ENCODE measurements at places on chromosomes 2 and 18.

DNA sequence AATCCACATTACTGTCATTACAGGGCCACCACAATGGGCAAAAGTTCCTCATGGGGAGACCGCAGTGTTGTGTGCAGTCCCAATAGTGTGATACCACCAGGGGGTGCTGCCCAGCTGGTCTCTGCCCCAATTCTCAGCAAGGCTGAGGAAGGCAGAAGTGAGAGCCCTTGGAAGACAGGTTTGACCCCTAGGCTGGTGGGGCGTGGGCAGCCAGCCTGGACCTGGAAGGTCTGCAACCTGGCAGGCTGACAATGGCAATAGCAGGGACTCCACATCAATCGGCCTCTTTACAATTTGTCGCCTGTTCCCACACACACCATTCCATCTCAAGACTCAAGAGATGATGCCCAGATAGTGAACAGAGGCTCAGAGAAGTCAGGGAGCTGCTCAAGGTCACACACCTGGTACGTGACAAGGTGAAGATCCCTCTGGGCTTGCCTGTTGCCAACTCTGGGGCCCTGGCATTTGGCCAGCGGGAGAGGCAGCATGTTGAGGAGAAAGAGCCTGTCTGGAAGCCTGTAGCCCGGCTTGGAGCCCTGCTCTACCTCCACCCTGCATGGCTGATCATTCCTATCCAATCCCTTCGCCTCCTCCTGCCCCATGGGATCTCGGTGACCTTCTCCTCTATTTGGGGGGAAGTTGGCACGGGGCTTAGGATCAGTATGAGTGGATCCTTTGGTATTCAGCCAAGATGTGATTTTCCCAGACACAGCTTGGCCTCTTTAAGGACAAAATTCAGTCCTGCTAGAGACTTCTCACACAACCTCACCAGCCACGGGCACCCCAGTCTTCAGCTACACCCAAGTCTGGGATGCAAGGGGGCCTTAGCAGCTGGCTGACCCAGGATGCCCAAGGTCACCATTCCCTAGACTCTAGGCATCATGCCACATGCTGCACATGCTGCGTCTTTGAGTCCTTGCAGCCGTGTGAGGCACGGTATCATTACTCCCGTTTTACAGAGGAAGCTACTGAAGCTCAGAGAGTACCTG, 2.9 kb upstream of the ATOH8 start:
- DNase-seq: peak; percentile 87

DNA sequence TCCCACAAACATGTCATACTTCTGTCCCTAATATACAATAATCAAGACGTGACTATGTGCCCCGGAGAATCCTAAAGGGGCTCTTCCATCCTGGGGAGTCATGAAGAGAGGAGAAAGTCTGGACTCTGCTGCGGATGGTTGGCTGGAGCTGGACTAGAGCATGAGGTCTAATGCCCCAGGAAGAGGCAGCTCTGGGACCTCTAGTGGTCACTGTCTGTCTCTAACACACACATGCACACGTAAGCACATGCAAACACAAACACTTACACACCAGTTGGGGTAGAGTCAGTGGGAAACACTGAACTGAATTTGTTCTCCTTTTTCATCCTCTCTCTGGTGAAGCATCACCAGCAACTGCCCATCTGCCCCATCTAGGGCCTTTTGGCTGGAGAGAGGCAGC, 271.6 kb downstream of the TDRD15 start:
- no peak for DNase-seq

GRCh38 chr18:79397247-79397829, 1.6 kb downstream of the NFATC1 start:
- peak; percentile 59 for DNase-seq

GRCh38 chr18:50117863-50118262, 77.1 kb downstream of the MYO5B start:
- DNase-seq: no peak

DNA sequence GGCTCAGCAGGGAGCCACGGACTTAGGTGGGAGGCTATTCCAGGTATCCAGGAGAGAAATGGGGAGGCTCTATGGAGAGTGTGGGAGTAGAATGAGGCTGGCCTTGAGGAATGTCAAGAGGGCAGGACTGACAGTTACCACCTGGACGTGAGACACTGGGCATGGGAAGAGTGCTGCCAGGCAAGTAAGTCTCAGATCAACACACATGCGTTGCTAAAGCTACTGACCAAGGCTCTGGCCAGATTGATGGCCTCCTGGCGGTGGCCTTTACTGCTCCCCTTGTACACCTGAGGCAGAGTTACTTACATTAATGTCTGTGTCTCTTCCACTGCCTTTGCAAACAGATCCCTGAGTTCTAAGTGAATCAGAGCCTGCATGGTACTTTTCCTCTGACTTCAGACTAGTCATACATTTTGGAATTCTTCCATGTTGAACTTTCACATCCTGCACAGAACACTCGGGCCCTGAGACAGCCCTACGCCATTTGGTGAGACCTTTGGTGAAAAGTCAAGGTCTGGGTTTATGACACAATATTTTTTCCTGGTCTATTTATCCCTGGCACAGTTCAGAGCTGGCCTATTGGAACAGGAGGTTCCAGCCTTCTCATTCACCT, 398.8 kb upstream of the TRIB2 start:
- DNase-seq: no peak

GRCh38 chr2:221415789-221416188, 156.3 kb downstream of the EPHA4 start:
- DNase-seq: no peak

DNA sequence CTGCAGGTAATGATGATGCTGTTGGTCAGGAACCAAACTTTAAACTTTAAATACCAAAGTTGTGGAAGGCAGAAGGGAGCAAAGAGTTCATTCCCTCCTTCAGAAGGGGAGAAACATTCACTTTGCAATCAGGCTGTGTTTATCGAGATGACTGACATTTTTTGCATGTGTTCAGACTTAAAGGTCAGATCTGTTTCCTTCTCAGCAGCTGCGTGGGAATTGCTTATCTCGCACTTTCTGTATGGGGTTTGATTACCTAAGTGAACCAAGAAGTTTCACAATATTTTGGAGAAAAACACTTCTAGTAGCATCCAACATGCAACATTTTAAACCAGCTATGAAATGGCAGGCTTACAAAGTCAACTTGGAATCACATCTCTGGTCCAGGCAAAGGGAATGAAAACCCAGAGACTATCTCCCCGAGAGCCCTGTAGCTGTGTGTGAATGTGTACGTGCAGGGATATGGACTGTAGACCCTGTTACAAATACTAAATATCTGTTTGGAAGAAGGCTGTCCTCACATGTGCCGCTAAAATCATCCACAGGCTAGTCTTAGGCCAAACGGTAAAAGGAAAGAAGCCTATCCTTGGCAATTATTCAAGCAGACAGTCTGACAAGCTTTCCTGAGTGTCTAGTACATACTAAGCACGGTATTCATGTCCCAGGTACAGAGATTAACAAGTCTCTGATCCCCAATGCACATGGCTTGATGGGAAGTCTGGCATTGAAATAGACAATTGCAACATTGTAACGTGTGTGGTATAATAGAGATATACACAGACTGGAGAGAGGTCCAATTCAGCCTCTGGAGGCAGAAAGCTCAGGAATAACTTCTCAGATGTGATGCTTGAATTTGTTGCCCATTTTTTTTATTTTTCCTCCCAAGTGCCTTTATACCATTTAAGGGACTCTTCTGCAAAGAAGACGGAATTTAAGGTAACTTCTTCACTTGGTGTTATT, 483.1 kb downstream of the DPP10 start:
- no peak for DNase-seq

DNA sequence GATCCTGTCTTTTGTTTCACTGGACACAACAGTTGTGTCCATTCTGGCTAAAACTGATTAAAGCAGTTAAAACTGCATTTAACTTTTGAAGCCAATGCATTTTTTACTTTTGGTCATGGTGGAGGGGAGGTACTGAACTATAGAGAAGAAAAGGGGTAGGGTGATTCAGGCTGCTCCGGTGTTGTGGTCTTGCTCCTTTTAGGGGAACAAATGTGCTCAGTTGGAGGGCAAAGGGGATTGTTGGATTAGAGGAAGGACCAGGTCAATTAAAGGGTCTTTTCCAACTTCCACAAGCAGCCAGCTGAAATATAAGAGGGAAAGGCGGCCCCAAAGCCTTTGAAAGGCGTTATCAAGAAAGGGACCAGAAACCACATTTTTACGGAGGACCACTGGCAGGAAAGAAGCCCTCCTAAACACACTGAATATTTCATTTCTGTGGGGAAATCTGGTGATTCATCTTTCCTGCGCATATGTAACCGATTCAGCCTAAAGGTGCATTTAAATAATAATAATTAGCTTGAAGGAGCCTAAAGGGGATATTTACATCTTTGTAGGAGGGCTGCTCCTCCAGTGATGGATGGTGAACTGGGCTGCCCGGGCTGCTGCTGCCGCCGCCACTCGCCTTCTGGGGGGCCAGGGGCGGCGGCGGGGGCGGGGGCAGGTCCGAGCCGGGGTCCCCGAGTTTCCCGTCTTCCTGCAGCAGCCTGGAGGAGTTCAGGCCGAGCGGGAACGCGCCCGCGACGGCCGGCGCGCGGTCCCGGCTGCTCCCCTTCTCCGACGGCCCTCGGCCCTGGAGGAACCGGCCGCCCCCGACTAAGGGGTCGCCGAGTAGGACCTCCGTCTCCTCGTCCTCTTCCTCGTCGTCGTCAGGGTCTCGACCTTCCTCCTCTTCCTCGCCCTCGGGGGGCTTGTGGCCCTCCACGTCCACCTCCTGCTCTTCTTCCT, 5.2 kb downstream of the SKOR2 start:
- DNase-seq: no peak

DNA sequence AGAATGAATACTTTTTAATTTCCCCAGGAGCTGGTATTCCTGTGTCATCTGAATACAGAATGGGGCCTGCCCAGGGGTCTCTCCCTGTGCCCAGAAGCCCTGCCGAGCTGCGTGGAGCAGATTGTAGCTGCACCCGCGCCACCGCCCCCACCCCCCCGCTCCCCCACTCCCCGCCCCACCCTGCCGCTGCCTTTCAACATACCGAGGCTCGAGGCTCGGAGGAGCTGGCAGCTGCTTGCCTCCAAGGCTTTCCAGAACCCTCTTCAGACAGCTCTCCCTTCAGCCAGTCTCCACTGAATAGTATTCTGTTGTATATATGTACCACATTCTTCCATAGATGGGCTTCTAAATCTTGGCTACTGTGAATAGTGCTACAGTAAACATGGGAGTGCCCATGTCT, 150.7 kb downstream of the TSN start:
- no peak for DNase-seq

GRCh38 chr2:203650860-203651613, 55.4 kb upstream of the CD28 start:
- DNase-seq: no peak

- DNase-seq: no peak
Observed at GRCh38 chr2:199455545-199456382, 2.0 kb downstream of the SATB2 start.

DNA sequence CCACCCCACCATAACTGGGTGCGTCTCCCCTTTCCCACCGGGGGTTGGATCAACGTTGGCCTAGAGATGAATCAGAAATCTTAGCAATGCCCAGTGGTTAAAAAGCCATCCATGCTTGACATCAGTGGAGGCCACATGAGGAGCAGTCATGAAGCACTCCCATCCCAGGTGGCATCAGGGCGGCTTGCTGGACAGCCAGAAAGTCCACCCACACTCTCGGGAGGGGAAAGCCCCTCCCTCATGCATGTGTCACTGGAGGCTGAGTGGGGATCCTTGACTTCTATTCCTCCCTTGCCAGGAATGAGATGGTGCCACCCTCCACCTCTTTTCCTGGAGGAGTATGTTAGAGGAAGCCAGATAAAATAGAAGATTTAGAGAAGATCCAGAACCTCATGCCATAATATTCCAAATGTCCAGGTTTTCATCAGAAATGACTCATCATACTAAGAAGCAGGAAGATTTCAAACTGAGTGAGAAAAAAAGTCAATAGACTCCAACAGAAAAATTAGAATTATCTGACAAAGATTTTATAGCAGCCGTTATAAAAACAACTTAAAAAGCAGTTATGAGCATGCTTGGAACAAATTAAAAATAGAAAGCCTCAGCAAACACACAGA, 507.1 kb upstream of the ID2 start:
- DNase-seq: no peak

DNA sequence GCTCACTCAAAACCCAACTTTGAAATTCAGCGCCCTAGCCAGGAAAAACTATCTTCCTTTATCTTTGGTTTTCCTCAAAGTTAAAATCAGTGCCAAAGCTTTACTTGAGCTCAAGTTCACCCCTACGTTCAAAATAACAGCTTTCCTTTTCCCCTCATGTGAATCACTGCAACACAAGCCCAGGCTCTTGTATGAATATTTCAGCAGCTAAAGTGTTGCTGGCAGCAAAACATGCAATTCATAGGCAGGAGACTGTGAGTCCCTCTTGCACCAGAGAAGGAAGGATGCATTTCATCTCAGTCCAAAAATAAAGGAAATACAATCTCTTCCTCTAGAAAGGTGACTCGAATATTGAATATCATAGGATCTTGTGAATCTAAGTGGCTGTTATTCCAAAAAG, 461.3 kb upstream of the SOX11 start:
- no peak for DNase-seq

GRCh38 chr2:10559634-10560224, 111.6 kb upstream of the ODC1 start:
- DNase-seq: no peak

- no peak for DNase-seq
Observed at GRCh38 chr2:144403933-144404332, 116.0 kb downstream of the ZEB2 start.

DNA sequence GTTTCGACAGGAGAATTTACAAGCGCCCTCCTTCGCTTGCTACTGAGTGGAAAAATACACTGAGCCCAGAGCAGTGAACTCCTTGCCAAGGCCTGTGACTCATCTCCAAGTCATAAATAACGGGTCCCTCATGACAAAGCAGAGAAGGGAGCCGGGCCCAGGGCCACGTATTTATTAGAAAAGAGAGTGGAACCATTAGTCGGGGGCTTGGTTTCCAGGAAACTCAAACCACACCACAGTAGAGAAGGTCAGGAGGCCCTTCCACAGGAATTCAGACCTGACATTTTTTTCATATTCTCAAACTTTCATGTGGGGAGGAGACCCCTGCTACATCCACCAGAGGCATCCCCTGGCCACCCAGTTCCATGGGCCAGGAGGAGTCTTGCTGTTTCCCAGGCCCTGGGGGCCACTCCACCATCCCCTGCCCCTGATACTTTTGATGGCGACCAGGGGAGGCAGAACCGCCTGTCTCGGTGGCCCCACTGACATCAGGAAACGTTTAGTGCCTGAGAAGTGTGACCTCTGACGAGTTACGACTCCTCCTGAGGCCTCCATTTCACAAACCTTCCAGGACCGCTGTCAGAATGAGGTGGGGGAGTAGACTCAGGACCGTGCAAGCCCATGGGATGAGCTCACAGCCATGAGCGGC, 289.7 kb downstream of the DYSF start:
- DNase-seq: peak; percentile 85

Data from sciatic nerve (tissue), 2 donors.